ENCODE measurements at places on chromosomes 2 and 18.

- no peak for DNase-seq
Observed at GRCh38 chr2:178328037-178328436, 122.9 kb downstream of the PRKRA start.

- DNase-seq: no peak
Observed at GRCh38 chr2:112174383-112174782, 36.2 kb downstream of the FBLN7 start.

GRCh38 chr2:231187736-231188505 lies 10.5 kb upstream of the ARMC9 start:
- no peak for DNase-seq

- no peak for DNase-seq
Observed at GRCh38 chr2:223055836-223056235, 3.8 kb downstream of the KCNE4 start.

DNA sequence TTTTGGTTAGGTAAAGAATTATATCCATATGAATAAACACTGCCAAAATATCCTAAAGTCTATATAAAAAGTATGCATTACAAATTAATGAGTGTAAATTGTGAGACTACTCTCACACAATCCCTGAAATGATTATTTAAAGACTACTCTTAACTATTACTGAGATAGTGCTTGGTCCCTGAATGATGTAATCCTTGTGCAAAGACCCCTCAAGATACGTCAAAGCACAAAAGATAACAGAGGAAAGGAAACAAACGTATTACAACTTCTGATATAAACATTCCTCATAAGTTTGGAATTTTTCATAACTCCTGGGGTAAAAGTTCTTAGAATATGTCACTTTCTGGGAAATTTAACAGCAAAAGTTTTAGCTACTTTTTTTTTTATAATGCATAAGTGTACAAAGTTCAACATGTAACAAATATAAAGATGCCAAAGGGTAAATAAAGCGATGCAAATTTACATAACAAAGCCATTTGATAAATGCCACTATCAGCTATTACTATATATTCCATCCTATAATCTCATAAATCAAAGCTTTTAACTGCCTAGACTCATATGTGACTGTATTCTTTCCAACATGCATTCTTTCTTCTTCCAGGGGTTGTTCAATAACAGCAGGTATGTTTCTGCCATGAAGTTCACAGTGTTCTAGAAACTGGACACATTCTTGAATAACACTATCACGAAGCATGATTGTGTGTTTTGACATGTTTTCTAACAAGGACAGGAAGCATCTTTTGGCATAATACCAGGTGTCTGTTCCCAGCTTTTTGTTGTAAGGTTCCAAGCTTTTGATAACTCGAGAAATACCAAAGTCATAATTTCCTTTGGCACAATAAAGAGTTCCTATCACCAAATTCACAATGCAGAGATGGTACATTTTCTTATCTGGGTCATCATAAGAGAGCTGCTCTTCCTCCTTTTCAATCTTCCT lies 158.0 kb downstream of the AGPS start:
- no peak for DNase-seq

GRCh38 chr2:20593072-20594034 lies 57.5 kb downstream of the HS1BP3 start:
- DNase-seq: no peak

DNA sequence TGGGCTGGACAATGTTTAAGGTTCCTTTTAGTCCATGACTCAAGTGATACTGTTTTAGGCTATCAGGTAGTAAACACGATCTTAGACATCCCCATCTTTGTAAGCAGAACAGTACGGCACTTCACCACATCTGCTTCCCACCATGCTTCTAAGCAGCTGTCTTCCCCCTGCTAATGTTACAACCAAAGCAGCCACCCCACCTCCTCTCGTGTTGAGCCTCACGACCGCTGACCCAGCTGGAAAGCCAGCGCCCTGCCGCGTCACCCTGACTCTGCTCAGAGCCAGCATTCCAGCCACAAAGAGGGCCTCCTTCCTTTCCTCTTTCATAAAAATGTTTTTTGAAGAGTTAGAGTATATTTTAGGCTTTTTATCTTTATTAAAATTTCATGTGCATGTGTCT lies 9.4 kb downstream of the MTERF4 start:
- DNase-seq: no peak

- DNase-seq: no peak
Observed at GRCh38 chr18:76981396-76981968, 151.1 kb downstream of the MBP start.

- DNase-seq: no peak
Observed at GRCh38 chr18:45109706-45110105, 429.0 kb downstream of the SETBP1 start.

- no peak for DNase-seq
Observed at GRCh38 chr2:128312411-128312810, 6.3 kb downstream of the HS6ST1 start.

DNA sequence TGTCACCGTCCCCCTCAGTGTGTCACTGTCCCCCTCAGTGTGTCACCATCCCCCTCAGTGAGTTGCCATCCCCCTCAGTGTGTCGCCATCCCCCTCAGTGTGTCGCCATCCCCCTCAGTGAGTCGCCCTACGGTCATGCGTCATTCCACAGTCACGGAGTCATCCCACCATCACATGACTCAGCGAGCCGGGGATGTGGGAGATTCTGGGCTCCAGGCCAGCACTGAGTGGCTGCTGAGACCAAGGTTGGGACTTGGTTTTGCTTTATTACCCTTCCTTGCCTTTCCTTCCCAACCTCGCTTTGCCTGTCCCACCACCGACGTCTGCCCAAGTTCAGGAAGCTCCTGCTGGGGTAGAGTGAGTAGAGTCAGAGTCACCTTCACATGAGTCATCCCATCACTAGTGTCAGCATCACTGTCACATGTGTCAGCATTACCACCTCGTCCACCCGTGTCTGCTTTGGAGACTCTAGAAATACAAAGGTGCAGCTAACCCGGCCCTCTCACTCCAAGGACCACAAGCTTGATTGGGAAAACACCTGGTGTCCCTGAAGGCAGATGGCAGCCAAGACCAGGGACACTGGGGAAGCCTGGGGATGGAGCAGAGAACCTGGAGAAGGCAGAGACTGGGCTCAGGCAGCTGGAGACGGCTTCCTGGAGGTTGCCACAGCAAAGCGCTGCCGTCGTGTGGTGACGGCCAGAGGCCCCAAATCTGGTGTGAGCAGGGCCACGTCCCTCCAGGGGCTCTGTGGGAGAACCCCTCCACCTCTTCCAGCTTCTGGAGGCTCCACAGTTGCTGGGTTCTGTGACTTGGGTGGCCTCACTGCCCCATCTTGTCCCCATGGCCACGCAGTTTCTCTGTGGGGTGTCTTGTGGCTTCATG lies 485.2 kb upstream of the SALL3 start:
- no peak for DNase-seq

- no peak for DNase-seq
Observed at GRCh38 chr2:10172033-10172871, 49.7 kb downstream of the RRM2 start.

GRCh38 chr2:172905937-172906811 lies 169.5 kb upstream of the MAP3K20 start:
- DNase-seq: peak; percentile 12

DNA sequence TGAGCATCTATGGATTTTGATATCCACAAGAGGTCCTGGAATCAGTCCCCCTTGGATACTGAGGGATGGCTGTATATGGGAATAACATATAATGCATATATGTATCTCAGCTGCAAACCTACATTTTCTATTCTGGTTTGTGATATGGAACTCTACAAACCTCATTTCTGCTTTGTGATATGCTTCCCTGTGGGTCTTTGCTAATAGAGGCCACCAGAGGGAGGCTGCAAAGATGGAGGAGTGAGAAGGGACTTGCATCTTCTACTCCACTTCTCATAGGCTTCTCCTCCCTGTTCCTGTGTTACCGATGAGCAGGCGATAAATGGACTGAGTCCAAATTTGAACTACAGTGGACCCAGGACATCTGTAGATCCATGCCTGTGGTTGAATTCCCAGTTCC lies 37.8 kb downstream of the ARID5A start:
- no peak for DNase-seq

- no peak for DNase-seq
Observed at GRCh38 chr2:197179744-197180498, 130.7 kb downstream of the ANKRD44 start.

GRCh38 chr2:227853204-227853629 lies 18.2 kb upstream of the DAW1 start:
- no peak for DNase-seq

GRCh38 chr2:228866781-228867180 lies 404.3 kb downstream of the PID1 start:
- DNase-seq: no peak

- DNase-seq: no peak
Observed at GRCh38 chr2:71929482-71929772, 218.2 kb downstream of the CYP26B1 start.

DNA sequence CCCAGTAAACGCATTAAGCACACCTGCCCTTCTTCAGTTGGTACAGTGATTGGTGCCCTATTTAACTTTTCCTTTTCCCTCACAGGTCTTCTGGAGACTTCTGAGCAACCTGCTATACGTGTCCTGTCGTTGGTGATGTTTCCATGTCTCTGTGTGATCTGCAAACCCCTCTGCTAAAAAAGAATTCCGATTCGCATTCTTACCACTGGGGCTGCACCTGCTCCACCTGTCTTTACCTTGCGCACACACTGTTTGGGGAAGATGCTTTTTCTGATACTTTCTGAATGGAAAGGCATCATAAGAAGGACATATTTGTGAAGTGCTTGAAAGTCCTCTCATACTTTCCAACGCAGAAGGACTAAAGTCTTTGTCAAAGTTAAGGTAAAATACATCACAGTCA lies 323.9 kb upstream of the SOX11 start:
- no peak for DNase-seq

DNA sequence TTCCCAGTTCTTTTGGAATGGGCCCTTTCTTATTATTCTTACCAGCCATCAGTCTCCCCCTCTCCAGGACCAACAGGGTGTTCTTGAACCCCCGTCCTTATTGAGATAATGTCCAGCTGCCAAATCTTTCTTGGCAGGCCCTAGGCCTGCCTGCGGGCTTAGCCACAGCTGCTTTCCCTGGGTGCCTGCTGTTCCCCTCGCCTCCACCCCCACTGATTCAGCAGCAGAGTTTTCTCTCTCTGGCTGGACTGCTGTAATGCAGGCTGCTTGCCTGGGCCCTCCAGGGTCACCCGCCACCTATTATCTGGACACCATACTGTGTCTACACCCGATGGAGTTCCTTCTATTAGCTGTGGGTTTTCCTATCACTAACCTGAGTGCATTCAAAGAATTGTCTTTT lies 395.4 kb upstream of the ATP5MC3 start:
- DNase-seq: no peak

DNA sequence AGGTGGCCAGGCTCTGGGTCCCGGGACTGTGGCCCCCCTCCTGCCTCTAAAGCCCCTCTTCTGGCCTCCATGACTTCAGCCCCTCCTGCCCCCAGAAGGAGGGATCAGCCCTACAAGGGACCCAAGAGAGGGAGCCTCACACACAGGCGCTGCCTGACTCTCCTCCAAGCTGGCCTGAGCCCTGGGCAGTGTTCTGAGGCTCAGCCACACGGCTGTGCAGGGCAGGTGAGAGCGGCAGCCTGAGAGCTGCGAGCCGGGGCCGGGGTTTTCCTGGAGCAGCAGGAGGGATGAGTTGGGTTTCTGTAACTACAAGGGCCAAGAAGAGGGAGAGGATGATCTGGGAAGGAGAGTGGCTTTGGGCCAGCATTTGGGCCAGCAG lies 70.1 kb downstream of the HPCAL1 start:
- DNase-seq: no peak

- DNase-seq: no peak
Observed at GRCh38 chr2:24342110-24342910, 18.0 kb downstream of the ITSN2 start.

- no peak for DNase-seq
Observed at GRCh38 chr2:74425523-74425922, 4.0 kb downstream of the WDR54 start.

DNA sequence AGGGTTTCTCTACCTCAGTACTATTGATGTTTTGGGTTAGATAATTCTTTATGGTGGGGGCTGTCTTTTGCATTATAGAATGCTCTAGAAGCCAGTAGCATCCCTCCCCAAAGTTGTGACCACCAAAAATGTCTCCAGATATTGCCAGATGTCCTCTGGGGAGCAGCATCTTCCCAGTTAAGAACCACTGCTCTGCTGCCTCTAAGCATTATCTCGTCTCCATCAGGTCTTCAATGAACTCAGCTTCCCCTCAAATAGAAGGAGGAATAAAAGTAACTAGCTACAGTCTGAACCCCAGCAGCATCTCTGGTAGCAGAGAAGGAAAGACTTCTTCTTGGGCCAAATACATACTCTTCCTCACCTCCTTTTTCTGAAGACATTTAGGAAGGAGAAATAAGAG lies 244.1 kb downstream of the AGPS start:
- no peak for DNase-seq

DNA sequence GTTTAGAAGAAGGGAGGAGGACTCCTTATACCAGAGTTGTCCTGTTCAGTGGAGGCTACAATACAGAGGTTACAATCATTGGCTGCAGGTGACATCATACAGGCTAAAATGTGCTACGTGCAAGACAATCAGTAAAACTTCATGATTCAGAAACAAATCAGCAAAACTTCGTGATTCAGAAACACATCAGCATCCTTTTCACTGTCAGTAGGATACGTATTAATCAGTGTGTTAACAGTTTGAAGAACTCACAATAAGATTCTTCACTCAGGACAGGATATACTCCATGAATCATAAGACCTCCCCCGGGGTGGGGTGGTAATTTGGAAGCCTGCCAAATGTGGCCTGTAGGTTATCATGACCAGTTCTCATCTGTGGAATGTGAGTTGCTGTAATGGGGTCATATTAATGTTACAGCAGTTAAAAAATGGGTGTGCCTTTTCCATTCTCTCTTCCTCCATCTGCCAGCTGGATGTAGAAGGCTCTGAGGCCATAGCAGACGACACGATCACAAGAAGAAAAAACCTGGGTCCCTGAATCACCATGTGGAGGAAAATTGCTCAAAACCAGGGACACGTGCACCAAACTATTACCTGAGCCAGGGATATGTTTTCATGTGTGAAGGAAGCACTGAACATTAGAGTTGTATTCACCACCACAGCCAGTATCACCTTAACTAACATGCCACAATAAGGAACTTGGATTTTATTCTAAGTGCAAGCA lies 134.8 kb upstream of the CREB1 start:
- no peak for DNase-seq

DNA sequence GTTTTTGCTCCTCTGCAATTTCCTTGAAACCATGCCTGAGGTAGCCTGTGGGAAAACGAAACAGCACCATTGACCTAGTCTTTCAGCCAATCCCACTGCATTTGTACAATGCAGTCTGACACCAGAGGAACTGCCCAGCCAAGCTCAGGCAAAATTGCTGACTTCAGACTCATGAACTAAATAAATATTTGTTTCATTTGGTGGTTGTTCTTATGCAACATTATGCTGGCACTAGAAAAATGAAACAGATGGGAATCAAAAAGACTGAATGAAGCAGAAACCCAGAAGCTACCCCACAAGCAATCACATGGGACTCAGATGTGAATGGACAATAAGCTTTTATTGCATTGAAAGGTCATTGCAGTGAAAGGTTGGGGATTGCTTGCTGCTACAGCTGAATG lies 1.7 kb downstream of the NAT8 start:
- DNase-seq: no peak

GRCh38 chr18:35730691-35731370 lies 149.3 kb downstream of the GALNT1 start:
- DNase-seq: no peak
